ENCODE measurements at places on chromosomes 5 and 9.

- DNase-seq = no peak
Observed at GRCh38 chr5:134138416-134139376, 24.2 kb downstream of the TCF7 start.

- no peak for DNase-seq
Observed at GRCh38 chr5:42586625-42587024, 163.4 kb downstream of the GHR start.

DNA sequence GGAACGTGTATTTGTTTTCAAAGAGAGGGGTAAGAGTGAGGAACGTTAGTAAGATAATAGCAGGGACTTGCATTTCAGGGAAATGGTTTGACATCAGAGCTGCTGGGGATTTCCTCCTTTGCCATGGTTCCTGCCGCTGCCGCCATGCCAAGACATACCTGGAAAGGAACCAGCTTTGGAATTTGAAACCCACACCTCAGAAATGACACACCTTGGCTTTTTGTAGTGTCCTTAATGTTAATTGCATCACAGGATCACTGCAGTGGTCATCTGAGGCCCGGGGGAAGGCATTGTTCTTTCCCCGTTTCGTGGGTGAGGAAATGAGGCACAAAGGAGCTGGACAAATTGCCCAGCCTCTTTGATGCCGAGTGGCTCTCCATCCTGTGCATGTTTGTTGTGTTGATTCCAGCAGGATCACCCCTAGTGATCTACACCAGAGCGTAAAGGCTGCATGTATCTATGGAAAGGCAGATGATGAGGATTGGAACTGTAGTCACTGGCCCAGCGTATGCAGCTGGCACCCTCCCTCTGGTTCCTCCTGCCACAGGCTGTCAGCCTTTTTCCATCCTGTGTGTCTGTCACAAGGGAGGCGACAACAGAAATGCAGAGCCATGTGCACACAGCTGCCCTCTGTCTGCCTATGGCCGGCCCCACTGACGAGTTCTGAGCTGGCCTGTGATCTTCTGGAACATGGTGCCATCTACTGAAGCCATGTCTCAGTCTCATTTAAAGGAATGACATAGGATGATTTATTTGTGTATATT is 37.8 kb downstream of the SLC46A2 start:
- DNase-seq = no peak

GRCh38 chr9:108586471-108587139 is 269.2 kb downstream of the ACTL7B start:
- no peak for DNase-seq

DNA sequence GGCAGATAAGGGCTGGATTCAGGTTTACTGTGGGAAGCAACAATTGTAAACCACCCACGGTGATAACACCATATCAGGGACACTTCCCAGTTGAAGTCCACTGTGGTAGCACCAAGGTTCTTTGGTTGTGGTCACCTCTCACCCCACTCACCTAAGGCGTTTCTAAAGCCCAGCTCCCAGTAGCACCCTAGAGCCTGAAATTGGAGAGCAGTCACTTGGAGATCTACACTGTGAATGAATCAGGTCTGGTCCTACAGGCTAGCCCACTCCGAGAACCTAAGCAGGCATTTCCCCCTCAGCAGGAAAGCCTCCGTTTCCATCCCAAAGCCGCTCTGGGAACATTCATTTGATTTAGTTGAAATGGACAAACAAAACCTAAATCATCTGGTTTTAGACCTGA is 191.3 kb downstream of the TTC39B start:
- no peak for DNase-seq

- DNase-seq = no peak
Observed at GRCh38 chr5:50794812-50795211, 128.4 kb downstream of the PARP8 start.

DNA sequence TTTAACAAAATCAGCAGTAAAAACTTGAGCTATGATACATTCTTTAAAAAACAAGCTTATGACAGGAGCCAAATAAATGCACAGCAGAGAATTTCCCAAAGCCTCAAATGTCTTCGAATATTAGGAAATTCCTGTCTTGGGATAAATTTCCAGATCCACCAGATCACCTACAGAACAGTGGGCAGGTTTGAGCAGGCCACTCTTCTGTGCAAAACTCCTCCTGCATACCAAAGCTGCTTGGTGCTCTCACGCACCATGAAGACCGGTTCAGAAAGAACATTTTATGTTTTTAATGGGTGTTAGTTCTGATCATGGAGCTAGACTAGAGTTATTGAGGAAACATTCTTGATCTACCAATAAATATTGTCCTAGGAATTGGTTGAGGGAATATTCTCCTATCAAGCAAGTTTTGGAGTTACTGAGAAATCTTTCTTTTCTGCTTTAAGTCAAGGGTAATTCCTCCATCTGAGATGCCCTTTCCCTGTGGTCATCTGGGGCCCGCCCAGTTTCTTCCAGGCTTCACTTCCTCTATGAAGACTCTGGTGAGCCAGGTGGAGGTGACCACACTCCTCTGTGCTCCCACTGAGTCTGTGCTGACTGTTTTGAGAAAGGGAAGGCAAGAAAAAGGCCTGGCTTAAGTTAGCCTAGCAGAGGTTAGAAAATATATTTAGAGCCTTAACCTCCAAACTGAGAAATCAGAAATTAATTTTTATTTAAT is 17.9 kb downstream of the TNFSF15 start:
- DNase-seq = no peak

- no peak for DNase-seq
Observed at GRCh38 chr9:135212961-135213360, 125.5 kb downstream of the OLFM1 start.

- no peak for DNase-seq
Observed at GRCh38 chr9:8835291-8835690, 1035.7 kb upstream of the DMAC1 start.

DNA sequence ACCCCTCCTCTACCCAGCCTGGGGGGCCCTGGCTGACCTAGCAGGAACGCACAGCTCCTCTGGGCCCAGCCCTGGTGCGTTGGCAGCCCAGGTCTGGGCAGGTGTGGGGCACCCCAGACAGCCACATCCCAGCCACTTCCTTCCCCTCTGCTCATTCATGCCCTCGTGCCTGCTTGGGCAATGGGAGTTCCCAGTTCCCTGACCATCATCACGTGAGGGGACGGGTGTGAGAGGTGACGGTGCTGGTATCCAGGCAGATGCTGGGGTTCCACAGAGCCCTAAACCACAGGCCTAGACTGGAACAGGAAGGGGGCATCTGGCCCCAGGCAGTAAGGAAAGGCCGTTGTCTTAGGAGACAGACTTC is 8.4 kb downstream of the RALGDS start:
- DNase-seq = peak; percentile 59

DNA sequence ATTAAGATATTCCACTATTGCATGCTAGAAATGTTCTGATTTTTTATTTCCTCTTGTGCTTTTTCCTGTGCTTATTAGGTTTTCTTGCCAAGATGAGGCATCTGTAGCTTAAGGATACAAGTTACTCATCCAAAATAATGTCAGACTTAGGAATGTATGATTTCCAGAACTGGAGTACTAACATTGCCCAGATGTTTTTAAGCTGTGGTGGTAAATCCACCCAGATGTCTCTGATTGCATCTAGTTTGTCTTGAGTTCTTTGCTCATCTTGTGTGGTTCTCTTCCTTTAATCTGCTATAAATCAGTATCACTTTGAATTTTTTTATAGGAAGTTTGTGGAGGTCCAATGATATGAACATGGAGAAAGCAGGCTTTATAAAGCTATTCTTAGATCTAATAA is 337.5 kb upstream of the ZNF608 start:
- no peak for DNase-seq

GRCh38 chr5:101009758-101010519 is 106.9 kb upstream of the ST8SIA4 start:
- no peak for DNase-seq

DNA sequence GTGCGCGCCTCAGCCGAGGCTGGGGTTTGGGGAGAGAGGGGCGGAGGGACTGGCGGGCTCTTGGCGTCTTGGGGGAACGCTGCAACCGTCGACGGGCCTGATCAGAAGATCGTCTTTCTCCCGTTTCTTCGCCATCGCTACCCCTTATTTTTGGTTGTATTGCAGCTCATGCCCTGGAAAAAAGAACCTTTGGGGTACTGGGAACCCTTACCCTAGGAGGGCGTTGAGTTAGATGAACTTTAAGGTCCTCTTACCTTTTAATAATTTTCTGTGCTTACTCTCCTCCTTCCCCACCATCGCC is 719 bp downstream of the PAIP2 start:
- DNase-seq = no peak

DNA sequence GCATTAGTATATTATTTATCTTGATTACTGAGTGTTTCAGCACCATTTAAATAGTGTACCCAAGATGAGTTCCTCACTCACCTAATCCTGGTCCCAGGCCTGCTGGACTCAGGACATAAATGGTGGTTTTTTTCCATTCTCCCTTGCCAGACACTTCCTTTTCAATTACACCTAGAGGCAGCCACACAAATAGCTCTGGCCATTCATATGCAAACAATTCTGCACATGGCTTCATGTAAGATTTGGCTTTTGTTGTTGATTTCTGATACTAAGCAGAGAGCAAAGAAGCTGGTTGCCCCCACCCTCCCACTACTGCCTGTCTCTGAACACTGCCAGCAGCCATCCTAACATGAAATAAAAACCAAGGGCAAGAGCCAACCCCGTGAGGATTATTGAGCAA is 180.4 kb downstream of the SEMA5A start:
- DNase-seq = no peak

DNA sequence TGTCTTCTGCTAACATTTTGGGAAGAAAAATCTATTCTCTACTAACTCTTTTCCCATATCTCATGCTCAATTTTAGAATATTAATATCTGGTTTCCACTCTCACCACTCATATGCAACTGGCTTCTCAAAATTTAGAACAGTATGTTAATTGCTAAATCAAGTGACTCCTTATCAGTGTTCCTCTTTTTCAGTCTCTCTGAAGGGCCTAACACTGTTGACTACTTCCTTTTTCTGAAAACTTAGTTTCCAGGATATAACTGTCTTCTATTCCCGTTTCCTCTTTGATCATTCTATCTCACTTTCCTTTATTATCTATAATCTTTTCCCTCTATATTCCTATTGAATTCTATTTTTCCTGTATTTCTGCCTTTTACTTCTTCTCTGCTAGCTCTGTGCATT is 1717.2 kb upstream of the C9orf72 start:
- DNase-seq = no peak

DNA sequence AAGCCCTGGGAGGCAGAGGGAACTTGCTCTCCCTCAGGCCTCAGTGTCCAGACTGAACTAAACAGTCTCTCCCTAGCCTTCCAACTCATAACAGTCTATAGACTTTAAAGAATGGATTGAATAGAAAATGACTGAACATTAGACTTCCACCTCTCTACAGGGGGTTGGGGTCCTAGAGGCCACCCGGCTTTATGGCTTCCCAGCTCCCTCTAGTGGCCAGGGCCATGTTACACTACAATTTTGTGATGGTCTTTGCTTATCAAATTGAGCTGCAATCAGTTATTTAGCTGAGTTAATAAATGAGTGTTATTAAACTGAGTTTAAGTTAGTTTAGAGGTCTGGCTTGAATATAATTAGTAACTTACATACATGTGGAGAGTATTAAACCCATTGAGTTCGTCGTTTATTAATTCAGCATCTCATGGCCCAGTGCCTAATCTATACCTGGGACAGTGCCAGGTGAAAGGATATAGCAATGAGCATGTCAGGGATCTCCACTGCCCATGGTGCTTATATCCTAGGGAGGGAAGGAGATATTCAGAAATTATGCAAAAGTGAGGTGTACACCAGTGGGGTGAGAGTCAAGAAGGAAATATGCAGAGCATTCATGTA is 105.2 kb downstream of the SH3TC2 start:
- DNase-seq = peak; percentile 1

DNA sequence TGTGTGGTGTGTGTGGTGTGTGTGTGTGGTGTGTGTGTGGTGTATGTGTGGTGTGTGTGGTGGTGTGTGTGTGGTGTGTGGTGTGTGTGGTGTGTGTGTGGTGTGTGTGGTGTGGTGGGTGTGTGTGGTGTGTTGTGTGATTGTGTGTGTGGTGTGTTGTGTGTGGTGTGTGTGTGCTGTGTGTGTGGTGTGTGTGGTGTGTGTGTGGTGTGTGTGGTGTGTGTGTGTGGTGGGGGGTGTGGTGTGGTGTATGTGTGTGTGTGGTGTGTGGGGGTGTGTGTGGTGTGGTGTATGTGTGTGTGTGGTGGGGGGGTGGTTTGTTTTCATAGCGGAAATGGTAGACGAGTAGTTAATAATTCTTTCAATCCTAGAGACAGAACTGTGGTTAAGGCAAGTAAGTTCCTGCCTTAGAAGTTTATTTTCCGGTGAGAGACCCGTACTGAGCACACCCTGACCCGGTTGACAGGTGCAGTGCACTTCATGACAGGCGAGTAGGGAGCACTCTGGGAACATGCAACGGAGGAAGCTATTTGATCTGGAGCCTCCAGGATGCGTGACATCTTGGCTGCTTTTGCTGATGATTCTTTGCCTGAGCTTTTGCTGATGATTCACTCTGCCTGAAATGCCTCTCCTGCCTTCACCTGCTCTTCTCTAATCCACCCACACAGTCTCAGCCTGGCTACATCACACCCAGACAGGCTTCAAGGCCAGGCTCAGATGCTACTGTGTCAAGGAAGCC is 21.7 kb upstream of the FAT2 start:
- no peak for DNase-seq

DNA sequence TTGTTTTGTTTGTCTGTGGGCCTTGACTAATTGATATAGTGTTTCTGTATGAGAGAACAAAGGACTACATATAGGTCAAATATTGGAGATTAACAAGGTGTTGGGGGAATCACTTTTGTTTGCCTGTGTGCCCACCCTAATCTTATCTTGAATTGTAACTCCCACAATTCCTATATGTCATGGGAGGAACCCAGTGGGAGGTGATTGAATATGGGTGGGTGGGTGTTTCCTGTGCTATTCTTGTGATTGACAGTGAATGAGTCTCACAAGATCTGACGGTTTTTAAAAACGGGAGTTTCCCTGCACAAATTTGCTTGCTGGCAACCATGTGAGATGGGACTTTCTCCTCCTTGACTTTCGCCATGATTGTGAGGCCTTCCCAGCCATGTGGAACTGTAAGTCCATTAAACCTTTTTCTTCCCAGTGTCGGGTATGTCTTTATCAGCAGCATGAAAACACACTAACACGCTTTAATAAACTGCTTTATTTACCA is 64.9 kb upstream of the HSPB3 start:
- DNase-seq = no peak

GRCh38 chr9:23747088-23748075 is 78.7 kb downstream of the ELAVL2 start:
- DNase-seq = no peak

GRCh38 chr9:19665146-19665863 is 123.5 kb downstream of the SLC24A2 start:
- no peak for DNase-seq

- no peak for DNase-seq
Observed at GRCh38 chr9:72979405-72980100, 26.7 kb upstream of the ALDH1A1 start.

- no peak for DNase-seq
Observed at GRCh38 chr9:110538647-110539041, 40.9 kb downstream of the SVEP1 start.
